Activated CD4-positive, alpha-beta T cell treated with anti-CD3 and anti-CD28 coated beads, Interleukin-2, amount 50 U/mL, for 4 hours (primary cell): ENCODE measurements at places on chromosomes 3 and 15.

GRCh38 chr15:90845201-90845949 is 23.0 kb upstream of the FURIN start:
- no peak for DNase-seq

- DNase-seq = no peak
Measured at GRCh38 chr15:58699769-58700168, 49.7 kb downstream of the ADAM10 start.

DNA sequence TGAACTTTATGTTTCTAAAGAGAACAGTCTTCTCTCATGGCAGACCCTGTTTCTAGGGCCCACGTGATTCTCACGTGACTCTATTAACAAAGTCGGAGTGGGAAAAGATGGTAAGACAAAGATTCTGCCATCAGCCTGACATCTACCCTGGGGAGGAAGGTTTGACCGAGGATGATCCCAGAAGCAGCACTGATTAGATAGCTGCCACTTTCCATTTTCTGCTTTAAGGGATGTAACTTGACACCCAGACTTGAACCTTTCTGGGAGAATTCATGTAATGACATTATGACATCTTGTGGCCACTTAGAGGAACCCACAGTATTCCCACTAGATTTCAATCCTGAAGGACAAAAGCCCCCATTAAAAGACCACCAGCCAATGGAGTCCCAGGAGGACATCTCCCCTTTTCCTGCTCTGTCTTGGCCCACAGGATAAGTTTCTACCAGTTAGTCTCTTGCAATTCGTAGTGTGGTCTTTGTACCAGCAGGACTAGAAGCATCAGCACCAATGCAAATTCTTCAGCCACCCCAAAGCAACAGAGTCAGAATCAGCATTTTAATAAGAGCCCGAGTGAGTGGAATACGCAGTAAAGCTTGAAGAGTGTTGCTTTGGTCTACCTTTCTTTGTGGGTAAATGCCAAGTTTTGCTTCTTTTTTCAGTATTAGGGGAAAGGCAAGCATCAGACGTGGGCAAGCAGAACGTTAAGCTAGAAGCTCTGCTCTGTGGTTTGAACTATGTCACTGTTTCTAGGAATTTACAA is 480.5 kb upstream of the PROK2 start:
- DNase-seq = no peak

DNA sequence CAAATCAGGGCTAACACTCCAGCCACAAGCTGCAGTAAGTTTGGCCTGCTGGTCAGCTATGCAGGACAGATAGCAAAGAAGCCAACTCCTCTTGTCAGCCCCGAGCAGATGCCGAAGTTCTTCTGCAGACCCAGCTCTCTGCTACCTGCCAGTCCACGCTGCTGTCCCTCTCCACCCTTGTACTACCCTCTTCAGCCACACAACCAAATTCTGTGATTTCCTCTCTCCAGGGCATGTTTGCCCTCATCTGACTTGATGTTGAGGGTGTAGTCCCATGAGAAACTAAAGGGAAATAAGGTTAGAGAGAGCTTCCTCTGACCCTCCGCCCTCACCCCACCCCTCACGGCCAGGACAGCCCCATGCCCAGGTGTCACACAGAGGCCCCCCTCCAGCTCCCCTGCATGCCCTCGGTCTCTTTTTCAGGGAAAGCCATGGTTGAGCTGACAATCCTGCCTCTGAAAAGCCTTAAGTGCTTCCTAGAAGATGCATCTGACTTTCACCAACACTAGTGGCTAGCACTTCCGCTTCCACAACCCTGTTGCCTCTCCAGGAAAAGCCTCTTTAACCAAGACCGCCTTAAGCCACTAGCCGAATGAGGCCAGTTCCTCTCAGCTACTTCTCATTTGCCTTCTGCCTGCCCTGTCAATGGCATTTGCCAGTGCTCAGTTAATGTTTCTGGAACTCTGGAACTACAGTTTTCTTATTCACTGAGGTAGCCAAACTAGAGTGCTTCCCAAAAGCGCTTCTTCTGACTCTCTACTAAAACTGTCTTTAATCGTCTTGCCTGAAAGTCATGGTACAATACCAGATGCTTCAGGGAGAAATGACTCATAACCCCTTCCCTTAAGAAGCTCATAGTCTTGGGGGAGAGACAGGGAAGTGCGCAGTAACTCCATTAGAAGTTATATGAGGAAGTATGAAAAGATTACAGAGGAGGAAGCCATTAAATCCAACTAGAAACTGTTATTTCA is 300.4 kb upstream of the STT3B start:
- DNase-seq = no peak

GRCh38 chr15:82918162-82918561 is 34.4 kb downstream of the HOMER2 start:
- no peak for DNase-seq

GRCh38 chr15:27410996-27411605 is 440.1 kb downstream of the GABRG3 start:
- DNase-seq = no peak

- DNase-seq = no peak
Measured at GRCh38 chr3:32743934-32744333, 58.9 kb downstream of the CNOT10 start.

- no peak for DNase-seq
Measured at GRCh38 chr15:48703544-48703943, 58.0 kb upstream of the FBN1 start.

- no peak for DNase-seq
Measured at GRCh38 chr3:150292891-150293290, 115.2 kb upstream of the TSC22D2 start.

DNA sequence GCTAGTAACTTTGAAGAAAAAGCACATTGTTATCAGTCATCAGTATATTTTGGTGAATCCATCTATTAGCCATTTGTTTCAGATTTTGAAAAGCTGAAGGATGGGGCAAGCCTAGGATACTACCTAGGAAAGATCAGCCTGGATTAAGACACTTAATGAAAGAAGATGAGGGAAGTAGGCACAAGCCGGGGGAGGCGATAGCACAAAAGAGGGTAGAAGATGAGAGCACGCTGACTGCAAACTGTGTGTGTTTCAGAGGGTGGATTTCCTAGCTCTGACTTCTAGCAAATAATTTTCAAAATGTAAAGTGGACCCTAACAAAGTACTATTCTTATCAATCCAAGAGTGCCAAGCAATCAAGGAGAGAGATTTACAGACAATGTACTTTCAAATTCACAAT is 22.2 kb upstream of the SOX2 start:
- DNase-seq = no peak

GRCh38 chr3:107962946-107963345 is 127.9 kb downstream of the CD47 start:
- DNase-seq = no peak

DNA sequence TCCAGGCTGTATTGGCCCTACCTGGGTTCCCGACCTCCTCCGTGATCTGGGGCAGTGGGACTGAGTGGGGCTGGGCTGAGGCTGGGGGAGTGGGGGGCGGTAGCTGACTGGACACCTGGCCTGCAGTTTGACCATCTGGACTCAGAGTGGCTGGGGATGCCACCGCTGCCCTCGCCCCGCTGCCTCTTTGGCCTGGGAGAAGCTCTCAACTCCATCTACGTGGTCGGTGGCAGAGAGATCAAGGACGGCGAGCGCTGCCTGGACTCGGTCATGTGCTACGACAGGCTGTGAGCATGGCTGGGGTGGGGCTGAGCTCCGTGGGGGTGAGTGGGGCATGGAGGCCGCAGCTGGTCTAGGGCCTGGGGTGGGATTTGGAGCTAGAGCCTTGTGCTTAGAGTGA is 2.7 kb downstream of the KLHL40 start:
- DNase-seq = no peak

DNA sequence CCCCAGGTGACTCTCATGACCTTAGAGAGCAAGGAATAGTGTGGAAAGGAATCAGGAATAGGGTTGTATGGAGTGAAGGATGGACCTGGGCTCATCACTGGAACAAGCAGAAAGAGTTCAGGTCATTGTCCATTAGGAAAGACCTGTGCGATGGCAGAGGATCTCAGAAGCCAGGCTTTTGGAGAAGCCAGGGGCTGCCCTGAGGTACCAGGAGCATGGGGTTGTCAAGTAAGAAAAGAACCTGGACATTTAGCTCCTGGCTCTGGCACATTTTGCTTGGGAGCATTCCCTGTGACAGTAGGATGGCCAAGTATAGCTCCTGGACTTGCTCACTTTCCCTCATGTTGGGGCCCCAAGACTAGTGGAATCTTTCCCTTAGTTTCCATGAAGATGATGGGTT is 52.9 kb upstream of the MANF start:
- DNase-seq = no peak

DNA sequence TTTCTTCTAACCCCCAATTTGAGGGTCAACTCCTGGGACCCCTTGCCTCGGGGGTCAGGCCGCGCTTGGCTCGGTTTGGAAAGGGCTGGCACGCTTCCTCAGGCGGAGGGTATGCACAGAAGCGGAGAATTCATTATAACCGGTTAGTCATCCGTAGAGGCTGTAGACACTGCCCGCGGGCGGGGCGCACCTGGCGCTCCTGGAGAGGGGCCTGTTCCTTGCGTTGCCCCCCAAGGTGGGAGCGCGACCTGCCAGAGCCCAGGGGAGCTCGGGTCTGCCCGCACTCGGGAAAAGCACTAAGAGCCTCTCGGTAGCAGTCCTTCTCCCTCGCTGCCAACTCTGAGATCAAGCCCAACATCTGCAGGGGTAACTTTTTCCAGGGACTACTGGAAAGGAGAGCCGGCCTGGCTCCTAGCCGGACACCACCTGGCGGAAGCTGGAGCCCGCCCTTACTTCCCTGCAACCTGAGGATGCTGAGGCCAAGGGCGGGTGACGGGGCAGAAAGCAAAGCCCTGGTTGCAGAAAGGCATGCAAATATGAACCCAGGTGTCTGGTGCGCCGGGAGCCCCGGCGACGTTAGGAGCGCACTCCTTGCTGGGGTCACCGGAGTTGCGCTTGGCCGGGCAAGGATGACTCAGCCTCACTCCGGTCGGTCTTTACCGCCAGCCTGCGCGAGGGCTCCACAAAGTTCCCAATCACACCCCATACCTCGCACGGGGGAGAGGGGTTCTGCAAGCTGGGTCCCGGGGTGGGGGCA is 1.5 kb upstream of the CACNA2D3 start:
- no peak for DNase-seq

DNA sequence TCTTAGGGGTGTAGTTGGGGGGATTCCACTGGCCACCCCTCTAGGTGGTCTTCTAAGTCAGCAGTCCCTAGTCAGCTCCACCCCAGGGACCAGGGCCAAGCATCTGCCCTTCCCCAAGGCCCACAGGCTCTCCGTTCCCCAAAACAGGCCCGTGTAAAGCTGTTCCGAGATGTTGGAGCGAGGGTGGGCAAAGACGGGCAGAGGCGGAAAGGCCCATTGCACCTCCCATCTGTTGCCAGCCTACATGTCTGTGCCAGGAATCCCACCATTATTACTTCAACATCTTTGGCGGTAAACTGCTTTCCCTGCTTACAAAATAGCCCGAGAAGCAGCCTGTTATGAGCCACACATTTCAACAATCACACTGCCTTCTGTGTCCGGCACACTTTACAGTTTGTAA is 1.9 kb upstream of the ATP2B2 start:
- DNase-seq = no peak

- no peak for DNase-seq
Measured at GRCh38 chr15:68275165-68275746, 2.3 kb upstream of the FEM1B start.

GRCh38 chr15:62506217-62506805 is 341.2 kb upstream of the C2CD4B start:
- no peak for DNase-seq

- DNase-seq = no peak
Measured at GRCh38 chr3:184666442-184666841, 45.4 kb downstream of the MAGEF1 start.

DNA sequence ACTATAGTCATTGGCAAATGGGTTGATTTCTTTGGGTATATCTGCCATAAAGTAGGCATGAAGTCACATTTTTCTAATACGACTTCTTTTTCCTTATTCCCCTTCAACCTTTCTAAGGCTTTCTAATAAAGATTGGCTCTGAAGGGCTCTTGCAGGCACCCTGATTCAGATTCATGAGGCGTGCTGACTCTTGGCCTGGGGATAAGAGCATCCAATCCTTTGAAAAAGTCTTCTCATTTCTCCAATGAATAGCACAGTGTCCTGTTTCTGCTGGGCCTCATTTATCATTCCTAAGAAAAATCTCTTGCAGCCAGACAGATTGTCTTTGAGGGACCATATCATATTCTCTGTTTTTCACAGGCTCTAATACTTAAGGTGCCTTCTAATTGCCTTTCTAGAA is 32.3 kb upstream of the BNIP2 start:
- DNase-seq = no peak

DNA sequence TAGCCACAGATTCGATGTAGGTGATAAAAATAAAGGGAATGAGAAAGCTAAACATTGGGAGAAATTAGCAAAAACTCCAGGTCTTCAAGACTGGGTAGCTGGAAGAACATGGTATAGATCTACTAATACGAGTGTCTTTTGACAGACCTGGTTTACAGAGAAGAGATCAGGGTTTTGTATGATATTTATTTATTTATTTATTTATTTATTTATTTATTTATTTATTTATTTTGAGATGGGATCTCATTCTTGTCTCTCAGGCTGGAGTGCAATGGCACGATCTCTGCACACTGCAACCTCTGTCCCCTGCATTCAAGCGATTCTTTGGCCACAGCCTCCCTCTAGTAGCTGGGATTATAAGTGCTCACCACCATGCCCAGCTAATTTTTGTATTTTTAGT is 448.4 kb downstream of the CNTN4 start:
- DNase-seq = no peak

- DNase-seq = no peak
Measured at GRCh38 chr3:142987080-142987700, 14.2 kb upstream of the U2SURP start.

GRCh38 chr3:182626484-182627467 is 166.5 kb upstream of the ATP11B start:
- DNase-seq = no peak

GRCh38 chr15:51375966-51376640 is 34.6 kb downstream of the GLDN start:
- DNase-seq = no peak

DNA sequence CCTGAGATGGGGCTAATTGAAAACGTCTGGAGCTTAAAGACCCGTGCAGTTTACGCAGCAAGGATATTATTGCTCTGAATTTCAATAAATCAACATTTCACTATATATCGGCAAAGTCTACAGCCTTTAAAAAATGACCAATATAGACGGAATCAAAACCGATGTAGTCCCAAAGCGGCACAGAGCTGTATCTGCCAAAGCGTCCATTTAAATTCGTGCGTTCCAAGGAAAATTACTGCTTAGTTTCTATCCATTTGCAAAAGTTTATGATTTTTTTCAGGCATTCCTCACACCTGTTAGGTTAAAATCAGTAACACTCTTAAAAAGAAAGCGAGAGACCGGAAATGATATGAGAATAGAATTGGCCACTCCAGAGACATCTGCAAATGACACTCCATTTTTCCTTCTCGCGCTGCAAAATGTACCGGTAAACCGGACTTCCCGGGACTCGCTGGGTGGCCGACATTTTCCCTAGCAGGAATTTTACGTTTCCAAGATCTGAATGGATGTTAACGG is 777 bp upstream of the EIF4A2 start:
- DNase-seq = no peak
